ENCODE measurements at places on chromosomes 4 and X.

DNA sequence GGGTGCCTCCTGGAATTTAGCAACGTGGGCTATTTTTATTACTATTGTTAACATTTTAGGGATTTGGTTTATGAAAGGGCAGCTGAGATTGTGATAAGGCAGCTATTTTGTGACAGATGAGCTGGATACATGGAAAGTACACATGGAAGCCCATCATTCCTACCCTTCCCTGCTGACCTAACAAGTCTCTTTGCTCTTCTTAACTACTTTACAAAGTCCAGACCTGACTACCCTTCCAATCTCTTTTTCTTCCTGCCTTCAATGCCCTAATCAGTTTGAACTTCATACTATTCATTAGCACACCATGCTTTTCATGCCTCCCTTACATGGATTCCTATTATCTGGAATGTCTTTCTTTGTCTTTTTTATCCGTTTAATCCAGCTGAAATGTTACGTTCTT, 9.4 kb upstream of the AFP start:
- no peak for DNase-seq

- no peak for DNase-seq
These were observed 355.9 kb upstream of the EDA2R start for GRCh38 chrX:66994729-66995128.

DNA sequence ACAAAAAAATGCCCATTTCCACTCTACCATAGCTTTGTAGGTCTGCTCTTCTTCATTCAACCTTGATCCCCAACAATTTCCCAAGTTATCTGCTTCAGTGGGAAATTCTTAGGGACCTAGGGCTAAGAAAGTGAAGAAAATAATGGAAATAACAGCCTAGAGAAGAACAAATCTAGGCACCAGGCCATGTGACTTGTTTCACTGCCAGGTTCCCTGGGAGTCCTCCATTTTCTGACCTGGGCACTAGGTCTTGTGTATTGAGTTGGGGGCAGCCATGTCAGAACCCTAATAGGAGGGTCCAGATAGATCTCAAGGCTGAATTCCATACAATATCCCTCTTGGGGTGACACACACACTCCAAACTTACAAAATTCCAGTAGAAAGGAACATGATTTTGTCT, 194.6 kb upstream of the STK26 start:
- DNase-seq = no peak

DNA sequence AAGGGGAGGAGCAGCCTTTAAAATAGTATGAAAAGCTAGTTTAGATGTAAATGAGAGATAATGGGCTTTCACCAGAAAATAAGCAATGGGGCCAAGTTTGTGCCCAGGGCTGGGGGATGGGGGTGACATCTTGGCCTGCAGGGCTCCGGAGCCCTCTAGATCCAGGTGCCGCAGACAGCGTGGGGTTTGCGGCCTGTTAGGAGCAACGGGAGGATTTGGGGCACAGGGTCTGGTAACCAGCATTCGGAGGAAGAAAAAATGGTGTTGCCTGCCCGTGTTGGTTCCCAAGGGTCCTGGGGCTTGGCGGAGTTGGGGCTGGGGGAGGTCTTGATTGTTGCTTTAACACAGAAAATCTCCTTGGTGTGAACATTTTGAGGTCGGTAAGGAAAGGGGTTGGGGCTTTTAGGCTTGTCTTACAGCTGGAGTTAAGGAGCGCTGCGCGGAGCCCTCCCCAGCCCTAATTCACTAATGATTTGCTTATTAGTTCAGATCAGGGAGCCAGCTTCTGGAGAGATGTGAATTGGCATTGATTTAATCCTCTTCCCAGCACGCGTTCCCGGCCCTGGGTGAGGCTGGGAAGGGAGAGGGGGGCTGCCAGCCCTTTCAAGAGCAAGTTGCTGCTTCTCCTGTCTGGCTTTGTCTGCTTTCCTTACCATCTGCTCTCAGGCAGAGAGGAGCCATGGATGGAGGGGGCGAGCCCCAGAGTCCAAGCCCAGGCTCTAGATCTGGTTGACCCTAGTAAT, 443.4 kb downstream of the BCOR start:
- DNase-seq = no peak

- DNase-seq = no peak
These were observed 331.5 kb downstream of the NKX6-1 start for GRCh38 chr4:84167564-84167963.

DNA sequence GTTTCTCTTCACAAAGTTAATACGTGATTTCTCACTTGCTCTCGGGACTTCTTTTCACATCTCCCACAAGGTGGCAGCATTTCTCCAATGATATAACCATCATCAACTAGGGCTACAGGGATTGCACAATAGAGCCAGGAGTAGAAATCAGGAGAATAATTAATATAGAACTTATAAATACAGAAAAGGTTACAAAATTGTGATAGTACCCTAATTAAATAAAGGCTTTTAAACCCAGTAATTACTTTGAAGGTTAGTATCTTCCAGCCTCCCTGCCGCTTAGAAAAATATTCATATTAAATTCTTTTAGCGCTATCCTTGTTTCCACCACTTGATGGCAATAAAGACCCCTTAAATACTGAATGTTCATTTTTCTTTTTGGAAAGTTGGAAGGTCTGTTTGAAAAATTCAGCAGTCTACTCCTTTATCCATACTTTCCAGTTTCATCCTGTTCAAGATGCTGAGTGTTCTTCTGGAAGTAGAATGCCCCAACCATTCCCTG, 65.8 kb downstream of the RASGEF1B start:
- peak; percentile 3 for DNase-seq

DNA sequence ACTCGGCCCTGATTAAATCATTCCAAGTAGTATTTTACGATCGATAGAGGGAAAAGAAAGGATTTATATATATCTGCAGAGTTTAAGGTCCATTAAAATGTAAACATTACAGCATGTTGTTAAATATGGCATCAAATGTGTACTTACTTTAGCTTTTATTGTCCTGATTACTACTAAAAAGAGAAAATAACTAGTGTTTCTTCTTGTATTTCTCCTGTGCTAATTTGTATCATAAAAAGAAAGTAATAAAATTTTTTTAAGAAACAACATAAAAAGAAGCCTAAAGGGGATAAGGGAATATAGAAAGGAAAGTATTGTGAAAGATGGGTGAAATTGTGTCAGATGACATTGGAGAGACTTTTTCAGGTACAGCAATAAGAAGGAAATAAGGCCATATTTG, 300.3 kb upstream of the ARSJ start:
- DNase-seq = no peak

DNA sequence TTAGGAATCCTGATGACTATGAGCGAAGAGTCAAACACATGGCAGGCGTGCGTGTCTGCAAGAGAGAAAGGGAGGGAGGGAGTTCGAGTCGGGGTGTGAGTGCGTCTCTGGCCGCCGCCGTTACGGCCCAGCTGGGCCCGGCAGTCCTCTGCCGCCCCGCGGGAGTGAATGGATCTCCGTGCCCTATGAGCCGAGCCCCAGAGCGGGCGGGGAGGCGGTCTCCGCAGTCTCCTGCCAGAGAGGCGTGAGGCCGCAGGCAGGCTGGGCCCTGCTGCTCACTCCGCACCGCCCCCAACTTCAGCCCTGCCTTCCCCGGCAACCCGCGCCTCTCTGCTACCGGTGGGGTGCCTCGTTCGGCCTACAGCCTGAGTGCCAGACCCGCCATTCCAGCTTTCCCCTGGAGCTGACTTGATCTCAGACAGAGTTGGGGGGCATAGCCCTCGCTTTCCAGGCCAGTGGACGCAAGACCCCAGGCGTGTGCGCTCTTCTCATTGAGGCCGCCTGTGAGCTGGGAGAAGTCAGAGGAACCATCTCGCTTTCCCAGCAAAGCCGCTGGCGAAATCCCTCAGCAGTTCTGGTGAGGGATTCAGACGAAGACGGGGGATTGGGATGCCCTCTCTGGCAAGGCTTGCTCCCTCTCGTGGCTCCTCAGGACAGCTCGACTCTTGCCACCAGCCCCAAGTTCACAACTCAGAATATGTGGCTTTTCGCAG, 1.4 kb downstream of the SLC16A2 start:
- no peak for DNase-seq

DNA sequence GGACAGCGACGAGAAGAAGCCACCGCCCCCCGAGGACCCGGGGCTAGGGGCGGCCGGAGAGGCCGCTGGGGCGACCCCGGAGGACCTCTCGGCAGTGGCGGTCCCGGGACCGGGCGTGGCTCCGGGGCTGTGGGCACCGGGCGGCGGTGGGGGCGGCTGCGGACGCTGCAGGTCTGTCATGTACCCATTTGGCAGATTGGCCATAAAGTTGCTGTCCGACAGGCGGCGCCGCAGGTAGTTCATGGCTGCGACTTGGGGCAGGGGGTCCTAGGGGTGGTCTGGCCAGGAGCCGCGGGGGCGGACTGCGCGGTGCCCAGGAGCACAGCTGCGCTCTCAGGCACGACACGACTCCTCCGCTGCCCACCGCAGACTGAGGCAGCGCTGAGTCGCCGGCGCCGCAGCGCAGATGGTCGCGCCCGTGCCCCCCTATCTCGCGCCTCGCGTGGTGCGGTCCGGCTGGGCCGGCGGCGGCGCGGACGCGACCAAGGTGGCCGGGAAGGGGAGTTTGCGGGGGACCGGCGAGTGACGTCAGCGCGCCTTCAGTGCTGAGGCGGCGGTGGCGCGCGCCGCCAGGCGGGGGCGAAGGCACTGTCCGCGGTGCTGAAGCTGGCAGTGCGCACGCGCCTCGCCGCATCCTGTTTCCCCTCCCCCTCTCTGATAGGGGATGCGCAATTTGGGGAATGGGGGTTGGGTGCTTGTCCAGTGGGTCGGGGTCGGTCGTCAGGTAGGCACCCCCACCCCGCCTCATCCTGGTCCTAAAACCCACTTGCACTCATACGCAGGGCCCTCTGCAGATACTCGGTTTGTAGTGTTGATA, at the start of gene SYN1:
Gene SYN1 (minus strand): TSS at position 372 of the 817 bp plus-strand sequence. CDS start 129 bp downstream, at position 243.
- peak; percentile 52 for DNase-seq

GRCh38 chr4:176433983-176434382, 114.2 kb downstream of the SPCS3 start:
- no peak for DNase-seq

DNA sequence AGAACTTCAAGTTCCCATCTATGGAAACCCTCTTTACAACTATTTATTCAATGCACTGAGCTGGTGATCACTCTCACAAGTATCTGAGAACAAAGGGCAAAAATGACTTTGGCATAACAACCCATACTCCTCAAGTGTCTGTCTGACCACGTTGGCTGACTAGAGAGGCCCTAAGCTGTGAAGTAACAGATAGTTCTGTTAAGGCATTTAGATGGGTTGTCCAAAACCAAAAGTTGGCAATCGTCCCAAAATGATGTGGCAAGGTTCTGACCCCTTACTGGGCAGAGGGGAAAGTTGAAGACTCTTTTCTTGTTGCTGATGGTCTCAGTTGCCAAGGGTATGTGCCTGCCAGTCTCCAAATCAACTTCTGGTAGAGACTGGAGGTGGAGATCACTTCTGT, 524.8 kb downstream of the PPARGC1A start:
- no peak for DNase-seq

- no peak for DNase-seq
These were observed 1142.2 kb downstream of the ARAP2 start for GRCh38 chr4:35102066-35102465.

- no peak for DNase-seq
These were observed 335.5 kb upstream of the IGFBP7 start for GRCh38 chr4:57445686-57446085.

GRCh38 chr4:152554742-152555141, 18.9 kb upstream of the FBXW7 start:
- DNase-seq = no peak

GRCh38 chr4:109873791-109874514, 26.0 kb downstream of the LRIT3 start:
- DNase-seq = no peak

GRCh38 chrX:97074400-97074799, 190.7 kb downstream of the RPA4 start:
- no peak for DNase-seq

DNA sequence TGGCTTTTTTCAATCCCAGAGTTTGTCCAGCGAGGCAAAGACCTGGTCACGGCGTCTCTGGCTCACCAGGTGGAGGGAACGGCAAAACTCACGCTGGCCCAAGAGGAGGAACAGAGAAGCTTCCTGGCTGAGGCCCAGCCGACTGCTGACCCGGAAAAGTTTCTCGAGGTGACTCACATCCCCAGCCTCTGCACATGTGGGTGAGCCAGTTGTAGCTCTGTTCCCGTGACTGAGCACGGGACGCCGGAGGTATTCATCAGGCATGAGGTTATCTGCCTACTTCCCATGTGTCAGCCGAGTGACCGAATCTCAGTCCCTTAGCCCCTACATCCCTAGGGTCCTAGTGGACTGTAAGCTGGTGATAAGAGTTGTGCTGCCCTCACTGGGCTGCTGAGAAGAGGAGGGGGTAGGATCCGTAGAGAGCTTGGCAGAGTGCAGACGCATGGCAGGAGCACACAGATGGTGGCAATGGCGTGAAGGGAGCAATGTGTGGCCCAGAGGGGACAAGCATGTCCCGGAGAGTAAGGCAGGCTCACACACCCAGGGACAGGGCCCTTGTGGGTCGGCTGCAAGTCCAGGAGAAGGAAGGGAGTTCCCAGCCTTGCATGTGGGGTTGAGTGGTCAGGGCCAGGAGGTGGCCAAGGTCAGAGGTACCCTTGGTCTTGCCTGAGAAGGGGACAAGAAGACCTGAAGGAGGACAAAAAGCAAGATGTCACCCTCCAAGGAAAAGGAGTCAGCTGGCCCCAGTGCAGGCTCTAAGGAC, 42.9 kb downstream of the EVC start:
- no peak for DNase-seq

DNA sequence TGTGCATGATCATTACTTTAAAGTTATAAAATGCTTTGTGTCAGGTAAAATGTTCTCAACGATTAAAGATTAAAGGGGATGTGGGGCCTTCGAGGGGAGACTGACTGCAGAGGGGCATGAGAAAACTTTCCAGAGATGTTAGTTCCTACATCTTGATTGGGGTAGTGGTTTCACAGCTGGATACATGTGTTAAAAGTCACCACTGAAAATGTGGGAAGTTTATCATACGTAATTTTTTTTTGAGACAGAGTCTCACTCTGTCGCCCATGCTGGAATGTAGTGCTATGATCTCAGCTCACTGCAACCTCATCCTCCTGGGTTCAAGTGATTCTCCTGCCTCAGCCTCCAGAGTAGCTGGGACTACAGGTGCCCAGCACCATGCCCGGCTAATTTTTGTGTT, 79.5 kb downstream of the RBM47 start:
- DNase-seq = no peak

DNA sequence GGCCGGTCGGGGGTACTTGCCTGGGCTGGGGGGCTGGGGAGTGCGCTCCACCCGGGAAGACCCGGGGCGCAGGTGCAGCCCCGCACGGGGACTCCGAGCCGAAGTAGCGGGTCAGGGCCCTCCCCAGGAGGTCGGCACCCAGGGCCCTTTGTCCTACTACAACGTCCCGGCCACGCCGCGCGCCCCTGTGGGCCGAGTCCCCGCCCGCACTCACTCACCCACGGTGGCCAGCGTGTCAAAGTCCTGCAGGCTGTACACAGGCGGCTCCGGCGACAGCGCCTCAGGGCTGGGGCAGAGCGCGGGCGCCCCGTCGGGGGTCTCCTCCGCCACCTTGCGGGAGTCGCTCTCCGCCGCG, 602 bp downstream of the PRKX start:
- DNase-seq = no peak

Data from activated CD8-positive, alpha-beta memory T cell treated with anti-CD3 and anti-CD28 coated beads for 4 hours (primary cell).